Mammary microvascular endothelial cell (primary cell): ENCODE measurements at places on chromosomes 7 and 10. TPM values are rescaled to one million over a fixed set of nuclear protein-coding genes. Genes with fewer than 3 reads are reported as not detected.

The ZNF804B gene
- not detected in 2 replicates for total RNA-seq

The MMP21 gene
- 0.07 TPM in 1 of 2 replicates, not detected in the other for total RNA-seq

The TWIST1 gene
- total RNA-seq: not detected in 2 replicates

The AKR1C3 gene
- 22.2 and 25.6 TPM in 2 replicates for total RNA-seq

The VAX1 gene
- not detected in 2 replicates for total RNA-seq

The STMP1 gene
- 15.0 and 16.8 TPM in 2 replicates for total RNA-seq

The SPDYE16 gene
- total RNA-seq: 0.07 TPM in 1 of 2 replicates, not detected in the other

The DPY19L1 gene
- 49.9 and 50.8 TPM in 2 replicates for total RNA-seq

The ATOH7 gene
- not detected in 2 replicates for total RNA-seq

The SCIN gene
- 0.13 and 0.44 TPM in 2 replicates for total RNA-seq

The TYSND1 gene
- 5.3 and 6.9 TPM in 2 replicates for total RNA-seq

The LIPK gene
- total RNA-seq: not detected in 2 replicates

The HGF gene
- total RNA-seq: 0.69 and 1.7 TPM in 2 replicates

The GRM3 gene
- not detected in 2 replicates for total RNA-seq

The SND1 gene
- 188 and 192 TPM in 2 replicates for total RNA-seq

The PON3 gene
- total RNA-seq: not detected in 2 replicates

The ZMIZ2 gene
- total RNA-seq: 14.9 and 21.5 TPM in 2 replicates

The RNF133 gene
- 0.07 and 0.15 TPM in 2 replicates for total RNA-seq

The ZNF488 gene
- total RNA-seq: 0.07 and 0.15 TPM in 2 replicates

The HMX3 gene
- total RNA-seq: 0.10 TPM in 1 of 2 replicates, not detected in the other

The FGFBP3 gene
- 0.15 and 0.33 TPM in 2 replicates for total RNA-seq

The DKK1 gene
- total RNA-seq: 148 and 166 TPM in 2 replicates

The SPDYE18 gene
- total RNA-seq: 0.07 TPM in 1 of 2 replicates, not detected in the other

The COL17A1 gene
- total RNA-seq: 3.3 and 4.6 TPM in 2 replicates

The ADAP1 gene
- 0.44 and 5.9 TPM in 2 replicates for total RNA-seq

The OGDHL gene
- total RNA-seq: not detected in 2 replicates
